ENCODE measurements at places on chromosomes 5 and 9.

- DNase-seq: no peak
These were observed 47.2 kb downstream of the COL5A1 start for GRCh38 chr9:134688661-134689320.

DNA sequence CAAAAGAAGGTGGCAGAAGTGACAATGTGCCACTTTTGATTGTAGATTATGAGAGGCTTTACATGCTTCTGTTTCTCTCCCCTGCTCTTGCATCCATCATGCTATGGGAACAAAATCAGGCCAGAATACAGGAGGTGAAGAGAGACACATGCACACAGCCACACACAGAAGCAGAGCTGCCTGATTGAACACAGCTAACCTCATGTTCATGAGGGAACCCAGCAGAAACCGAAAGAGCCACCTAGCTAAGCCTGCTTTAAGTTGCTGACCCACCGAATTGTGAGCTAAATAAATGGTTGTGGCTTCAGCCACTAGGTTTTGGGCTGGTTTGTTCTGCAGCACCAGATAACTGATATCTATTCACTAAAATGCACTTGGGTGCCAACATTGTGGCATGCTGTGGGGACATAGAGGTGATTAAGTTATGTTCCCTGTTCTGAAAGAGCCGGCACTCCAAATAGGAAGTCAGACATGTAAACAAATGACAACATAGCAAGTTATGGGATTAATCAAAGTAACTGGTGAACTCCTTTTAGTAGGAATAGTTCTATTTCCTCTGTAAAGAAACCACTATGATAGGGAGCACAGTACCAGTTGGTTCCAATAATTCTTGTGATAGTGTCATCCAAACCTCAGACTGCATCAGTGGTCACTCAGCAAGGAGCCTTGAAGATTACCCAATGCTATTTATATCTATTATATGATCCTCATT, 93.6 kb upstream of the TNC start:
- no peak for DNase-seq

- DNase-seq: no peak
These were observed 442.9 kb upstream of the SGCD start for GRCh38 chr5:155884041-155884440.

- no peak for DNase-seq
These were observed 202.7 kb downstream of the SEMA6A start for GRCh38 chr5:116371935-116372334.

DNA sequence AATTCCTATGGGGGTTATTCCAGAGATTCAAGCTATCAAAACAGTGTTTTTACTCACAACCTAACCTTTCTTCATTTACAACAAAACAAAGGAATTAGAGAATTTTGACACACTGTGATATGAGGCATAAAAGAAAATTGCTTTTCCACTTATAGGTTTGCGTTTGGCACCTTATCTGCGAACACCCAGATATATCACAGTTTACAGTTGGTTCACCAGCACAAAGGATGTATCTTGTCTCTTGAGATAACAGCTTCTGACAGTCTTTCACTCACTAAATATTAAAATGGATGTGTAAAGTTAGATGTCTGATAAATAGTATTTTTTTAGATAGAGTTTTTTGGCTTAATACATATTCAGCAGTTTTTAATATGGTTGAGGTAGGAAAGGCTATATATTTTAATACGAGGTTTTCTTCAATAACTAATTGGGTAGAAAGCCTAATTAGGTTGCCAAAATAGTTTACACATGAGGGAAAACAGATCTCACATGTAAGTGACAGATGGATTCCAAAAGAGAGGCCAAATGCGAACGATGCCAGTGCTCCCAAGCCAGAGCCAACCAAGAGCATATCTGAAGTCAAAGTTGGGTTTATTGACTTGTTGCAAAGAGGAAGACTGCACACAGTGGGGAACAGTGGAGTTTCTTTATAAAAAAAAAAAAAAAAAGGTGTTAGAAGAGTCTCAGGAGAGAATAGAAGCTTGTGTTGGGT, 1495.2 kb downstream of the MAT2B start:
- no peak for DNase-seq

- no peak for DNase-seq
These were observed 256.5 kb downstream of the SEC61B start for GRCh38 chr9:99478469-99479027.

GRCh38 chr9:92680166-92681119, 10.5 kb upstream of the IPPK start:
- no peak for DNase-seq

DNA sequence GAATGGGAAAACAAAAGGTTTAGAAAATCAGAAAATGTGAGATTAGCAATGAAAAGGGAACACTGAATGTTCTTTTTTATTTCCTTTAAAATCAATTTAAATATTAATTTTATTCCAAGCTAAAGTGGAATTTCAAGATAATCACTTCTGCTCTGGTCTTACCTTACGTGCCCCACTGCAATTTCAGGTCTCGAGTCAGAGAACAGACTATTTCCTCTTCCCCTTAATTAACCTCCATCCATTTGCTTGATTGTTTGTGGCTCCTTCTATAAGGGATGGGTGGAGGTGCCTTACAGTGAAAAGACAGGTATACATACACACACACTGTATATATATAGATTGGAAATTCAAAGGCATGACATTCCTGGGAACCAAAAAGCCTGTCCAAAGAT, 137.1 kb downstream of the SUSD1 start:
- DNase-seq: no peak

DNA sequence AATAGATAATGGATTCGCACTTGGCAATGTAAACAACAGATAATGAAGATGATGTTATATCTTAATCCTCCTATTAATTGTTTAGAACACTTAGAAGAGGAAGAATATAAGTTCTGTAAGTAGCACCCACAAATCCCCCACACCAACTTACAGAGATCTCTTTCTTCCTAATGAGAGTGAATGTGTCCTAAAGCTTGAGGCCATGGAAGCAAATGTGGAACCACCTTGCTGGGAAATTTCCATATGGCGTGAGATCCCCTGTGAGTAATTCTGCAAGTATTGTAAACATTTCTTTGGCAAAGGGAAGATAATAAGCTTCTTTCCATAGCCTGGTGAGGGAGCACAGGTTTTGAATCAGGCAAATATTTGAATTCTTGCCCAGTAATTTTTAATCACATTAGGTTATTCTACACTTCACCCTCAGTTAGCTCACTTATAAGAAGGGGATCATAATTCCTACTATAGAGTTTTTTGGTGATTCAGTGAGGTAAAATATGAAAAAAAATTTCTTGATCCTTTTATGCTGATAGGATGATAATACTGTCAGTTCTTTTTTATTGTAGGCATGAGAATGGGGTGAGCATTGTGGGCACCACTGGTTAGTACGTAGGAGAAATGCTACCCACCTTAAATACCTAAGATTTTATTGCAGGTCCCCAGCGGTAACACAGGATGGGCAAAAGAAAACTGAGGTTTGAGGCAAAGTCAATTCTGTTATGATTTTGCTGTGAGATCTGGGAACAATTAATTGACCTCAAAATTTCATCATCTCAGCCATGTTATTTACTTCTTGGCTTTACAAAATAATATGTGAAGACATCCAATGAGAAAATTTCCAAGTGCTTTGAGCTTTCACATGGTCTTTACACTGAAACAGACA, 574.8 kb downstream of the PSAT1 start:
- DNase-seq: no peak

DNA sequence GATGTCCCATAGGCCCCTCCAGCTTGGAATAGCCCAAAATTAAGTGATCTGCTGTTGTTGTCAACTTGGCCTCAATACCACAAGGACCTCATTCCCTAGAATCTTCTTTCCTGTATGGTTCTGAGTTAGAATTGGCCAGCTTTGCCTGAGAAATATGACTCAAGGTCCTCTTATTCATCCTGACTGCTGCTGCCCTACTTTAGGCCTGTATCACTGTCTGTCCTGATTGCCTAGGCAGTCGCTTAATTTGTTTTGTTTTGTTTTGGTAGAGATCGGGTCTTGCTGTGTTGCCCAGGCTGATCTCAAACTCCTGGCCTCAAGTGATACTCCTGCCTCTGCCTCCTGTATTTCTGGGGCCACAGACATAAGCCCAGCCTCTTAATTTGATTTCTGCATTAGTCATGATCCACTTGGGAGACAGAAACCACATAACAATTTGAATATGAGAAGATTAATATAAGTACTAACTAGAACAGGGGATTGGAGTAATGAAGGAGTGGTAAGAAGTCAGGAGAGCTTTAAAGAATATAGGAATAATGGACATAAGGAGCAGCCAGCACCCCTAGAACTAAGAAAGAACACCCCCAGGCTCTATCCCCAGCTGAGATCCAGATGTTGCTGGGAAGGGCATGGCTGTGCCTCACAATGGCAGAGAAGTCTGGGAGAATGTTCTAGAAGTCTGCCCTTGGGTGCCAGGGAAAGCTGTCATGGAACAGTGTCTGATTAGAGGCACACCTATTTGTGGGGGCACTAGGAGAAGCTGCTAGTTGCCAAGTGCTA, 4.6 kb downstream of the TEX53 start:
- DNase-seq: no peak

GRCh38 chr5:94613583-94613982, 4.8 kb downstream of the KIAA0825 start:
- no peak for DNase-seq

DNA sequence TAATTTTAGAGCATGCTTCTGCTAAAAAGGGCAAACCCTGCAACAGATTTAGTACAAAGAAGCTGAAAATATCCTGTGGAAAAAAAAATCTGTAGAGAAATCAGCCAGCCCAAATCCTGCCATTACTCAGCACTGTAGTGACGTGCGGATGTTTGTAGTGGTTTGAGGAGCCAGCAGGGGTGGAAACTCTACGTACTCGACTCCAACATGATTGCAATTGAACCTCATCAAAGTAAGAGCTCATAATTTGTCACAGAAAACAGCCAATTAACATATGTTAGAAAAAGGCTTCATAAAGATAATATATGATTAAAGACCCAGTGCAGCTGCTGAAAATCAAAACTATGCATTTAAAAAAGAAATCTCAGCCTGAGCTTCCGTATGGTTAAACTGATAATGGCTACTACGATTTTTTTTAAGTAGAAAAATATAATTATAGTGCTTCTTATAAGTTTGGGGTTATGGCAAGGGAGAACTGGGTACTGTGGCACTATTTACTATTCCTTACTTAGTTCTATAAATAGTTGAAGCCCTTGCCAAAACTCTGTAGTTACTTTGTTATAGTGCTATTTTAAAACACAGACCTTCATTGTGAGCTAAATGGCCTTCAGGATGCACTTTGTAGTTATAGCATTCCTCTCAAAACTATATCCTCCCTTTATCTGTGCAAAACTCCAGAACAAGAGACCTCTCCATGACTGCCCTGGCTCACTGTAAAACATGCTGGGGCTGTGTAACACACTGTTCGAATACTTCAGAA, 49.4 kb downstream of the MEF2C start:
- no peak for DNase-seq

- no peak for DNase-seq
These were observed 314.0 kb downstream of the NDUFS4 start for GRCh38 chr5:53874409-53874808.

DNA sequence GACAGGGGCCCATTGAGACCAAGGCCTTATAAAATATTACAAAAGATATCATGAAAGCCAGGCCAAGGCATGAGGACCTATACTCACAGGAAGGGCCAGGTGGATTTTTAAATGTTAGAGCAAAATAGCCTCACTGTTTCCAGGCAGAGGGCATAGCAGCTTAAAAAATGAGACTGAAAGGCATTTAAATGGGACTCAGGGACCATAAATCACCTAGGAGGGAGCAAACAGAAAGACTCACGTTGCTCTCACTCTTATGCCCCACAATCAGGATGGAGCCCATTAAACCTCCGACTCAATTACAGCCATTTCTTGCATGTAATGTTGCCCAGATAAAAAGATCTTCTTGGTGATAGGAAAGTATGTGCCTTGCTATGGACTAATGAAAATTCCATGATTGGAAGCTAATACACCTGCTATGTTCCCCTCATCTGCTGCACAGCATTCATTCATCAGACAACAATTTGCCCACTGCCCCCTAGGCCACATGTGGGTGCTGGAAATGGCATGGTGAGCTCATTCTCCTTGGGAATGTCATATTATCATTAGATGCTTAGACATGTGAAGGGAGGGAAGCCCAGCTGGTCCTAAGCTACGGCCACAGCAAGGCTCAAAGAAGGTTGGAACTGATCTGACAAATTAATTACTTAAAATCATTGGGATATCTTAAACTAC, 128.6 kb upstream of the GRIA1 start:
- no peak for DNase-seq

DNA sequence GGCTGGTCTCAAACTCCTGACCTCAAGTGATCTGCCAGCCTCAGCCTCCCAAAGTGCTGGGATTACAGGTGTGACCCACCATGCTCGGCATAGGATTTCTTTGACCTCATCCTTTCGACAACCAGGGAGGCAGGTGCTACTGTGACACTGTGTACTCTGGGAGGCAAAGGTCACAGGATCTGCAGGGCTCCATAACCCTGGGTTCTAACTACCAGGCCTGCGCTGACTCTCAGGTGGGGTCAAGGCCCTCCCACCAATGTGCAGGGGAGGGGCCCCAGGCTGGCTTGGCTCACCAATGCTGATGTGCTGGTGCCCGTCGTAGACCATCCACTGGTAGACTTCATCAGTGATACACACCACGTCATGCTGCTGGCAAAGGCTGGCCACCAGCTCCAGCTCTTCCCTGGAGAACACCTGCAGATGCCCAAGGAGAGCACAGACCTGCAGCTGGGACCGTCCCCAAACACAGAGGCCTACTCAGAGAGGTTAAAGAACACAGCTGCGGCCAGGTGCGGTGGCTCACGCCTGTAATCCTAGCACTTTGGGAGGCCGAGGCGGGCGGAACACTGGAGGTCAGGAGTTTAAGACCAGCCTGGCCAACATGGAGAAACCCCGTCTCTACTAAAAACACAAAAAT, 7.0 kb upstream of the SPOUT1 start:
- no peak for DNase-seq

- no peak for DNase-seq
These were observed 89.3 kb upstream of the FTMT start for GRCh38 chr5:121762426-121762825.

DNA sequence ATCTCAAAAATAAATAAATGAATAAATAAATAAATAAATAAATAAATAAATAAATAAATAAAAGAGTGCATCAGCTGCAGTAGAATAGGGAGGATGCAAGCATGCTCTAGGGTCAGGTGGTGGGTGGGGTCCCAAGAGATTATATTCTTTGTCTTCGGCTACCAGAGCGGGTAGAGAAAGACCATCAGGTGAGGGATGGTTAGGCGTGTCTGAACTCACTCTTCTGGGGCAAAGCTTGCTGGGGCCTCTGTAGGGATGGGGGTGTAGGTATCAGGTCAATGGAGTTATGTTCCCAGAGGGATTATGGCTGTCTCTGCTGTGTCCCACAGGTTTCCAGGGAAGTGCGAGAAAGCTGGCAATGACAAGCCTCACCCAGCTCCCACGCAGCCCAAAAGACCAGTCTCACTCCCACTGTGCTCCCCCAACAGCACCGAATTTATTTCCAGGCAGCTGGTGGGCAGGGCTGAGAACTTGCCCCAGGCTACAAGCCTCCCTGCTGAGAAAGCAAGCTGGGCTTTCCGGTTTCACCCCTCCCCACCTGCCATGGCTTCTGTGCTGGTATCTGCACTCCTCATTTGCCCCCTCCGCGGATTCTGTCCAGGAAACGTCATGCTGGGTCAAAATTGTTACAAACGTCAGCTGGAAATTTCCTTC, 180.8 kb downstream of the LURAP1L start:
- DNase-seq: no peak
